Posterior cingulate gyrus (tissue), 11 donors: ENCODE measurements at places on chromosomes 2 and 18.

GRCh38 chr2:240831594-240832204, 11.7 kb upstream of the KIF1A start:
- DNase-seq = no peak

- DNase-seq = no peak
Measured at GRCh38 chr18:32174719-32175118, 15.1 kb upstream of the MEP1B start.

GRCh38 chr18:55588870-55589595, 1.0 kb upstream of the TCF4 start:
- no peak for DNase-seq

- no peak for DNase-seq
Measured at GRCh38 chr2:237299906-237300305, 114.1 kb downstream of the COL6A3 start.

GRCh38 chr18:3250237-3251107, 2.9 kb downstream of the MYL12A start:
- no peak for DNase-seq
